Kidney tubule cell (primary cell): ENCODE measurements at places on chromosomes 7 and 10.

GRCh38 chr7:18469316-18469715 lies 26.2 kb upstream of the HDAC9 start:
- DNase-seq: no peak

- peak; percentile 75 for DNase-seq
Observed at GRCh38 chr7:29350351-29350750, 155.8 kb downstream of the CHN2 start.

DNA sequence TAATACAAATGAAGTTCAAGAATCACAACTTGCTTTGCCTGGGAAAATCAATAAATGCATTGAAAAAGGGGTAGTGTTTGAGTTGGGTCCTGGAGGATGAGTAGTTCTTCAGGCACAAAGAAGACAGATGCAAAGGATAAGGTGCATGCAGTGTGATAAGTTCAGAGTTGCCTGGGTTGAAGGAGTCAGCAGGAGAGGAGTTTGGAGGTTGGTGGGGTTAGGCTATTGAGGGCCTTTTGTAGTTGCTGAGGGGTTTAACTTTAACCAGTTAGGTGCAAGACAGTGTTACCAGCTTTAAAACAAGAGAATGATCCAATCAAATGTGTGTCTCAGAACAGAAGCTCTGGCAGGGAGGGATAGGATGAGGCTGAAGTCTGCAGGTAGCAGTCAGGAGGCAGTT lies 44.3 kb upstream of the GLCCI1 start:
- DNase-seq: no peak

DNA sequence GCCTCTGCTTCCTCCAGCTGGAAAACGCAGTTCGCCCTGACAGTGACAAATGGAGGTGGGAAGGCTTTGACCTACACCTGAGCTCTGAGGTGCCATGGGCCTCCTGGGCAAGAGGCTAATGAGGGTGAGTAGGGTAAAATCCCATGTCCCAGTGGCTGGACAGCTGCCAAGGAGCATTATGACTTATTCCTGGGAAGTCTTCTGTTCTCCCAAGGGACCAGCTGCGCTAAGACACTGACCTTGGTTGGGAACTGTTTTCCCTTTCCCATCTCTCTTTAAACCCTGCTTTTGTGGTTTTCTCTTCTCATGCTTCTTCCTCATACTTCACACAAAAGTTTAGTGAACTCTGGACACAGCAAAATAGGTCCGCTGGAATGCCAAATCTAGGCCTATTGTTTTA lies 72.6 kb downstream of the COPG2 start:
- peak; percentile 30 for DNase-seq

- no peak for DNase-seq
Observed at GRCh38 chr7:142855756-142856564, 1.1 kb downstream of the EPHB6 start.

- DNase-seq: no peak
Observed at GRCh38 chr7:37195388-37195787, 253.3 kb downstream of the ELMO1 start.

DNA sequence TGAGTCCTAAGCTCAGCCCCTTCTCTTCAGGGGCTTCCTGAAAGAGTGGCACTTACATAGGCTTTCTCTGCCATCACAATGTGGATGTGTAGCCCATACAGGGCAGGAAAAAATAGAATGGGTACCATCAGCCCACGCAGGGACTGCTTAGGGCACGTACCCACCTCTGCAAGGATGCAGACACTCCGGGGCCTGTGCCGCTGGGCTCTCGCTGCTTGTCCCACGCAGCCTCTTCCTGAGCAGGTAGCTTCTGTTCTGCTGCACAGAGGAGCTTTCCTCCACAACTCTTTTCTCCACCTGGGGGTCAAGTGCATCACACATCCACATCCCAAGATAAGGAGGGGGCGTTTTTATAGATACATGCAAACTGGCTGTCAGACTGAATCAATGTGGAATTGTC lies 34.3 kb downstream of the FRMPD2 start:
- DNase-seq: no peak

DNA sequence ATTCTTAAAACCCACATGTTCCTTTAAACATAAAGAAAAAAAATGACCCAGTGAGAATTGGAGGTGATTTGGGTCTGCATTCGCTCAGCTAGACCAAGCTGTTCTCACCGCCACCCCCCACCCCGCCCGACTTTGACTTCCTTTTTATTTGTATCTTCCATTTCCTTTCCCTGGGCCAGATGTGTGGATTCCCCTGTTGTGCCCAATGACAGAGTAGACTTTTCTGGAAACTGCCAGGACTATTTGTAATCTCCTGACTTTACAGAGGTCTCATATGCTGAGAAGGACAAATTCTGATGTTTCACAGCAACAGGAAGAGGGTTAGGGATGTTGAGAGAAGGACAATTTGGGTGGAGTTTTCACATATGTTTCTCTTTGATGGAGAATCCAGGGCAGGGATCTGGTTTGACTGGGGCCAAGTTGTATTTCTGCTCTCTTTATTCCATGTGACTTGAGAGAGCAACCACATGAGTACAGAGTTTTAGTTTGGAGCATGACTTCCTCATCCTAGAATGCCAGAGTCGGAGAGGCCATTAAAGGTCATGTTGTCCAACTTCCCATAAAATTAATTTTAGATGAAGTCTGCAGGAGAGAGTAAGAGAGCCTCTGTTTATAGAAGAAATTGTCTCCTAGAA lies 1023.2 kb downstream of the LRMDA start:
- DNase-seq: no peak

DNA sequence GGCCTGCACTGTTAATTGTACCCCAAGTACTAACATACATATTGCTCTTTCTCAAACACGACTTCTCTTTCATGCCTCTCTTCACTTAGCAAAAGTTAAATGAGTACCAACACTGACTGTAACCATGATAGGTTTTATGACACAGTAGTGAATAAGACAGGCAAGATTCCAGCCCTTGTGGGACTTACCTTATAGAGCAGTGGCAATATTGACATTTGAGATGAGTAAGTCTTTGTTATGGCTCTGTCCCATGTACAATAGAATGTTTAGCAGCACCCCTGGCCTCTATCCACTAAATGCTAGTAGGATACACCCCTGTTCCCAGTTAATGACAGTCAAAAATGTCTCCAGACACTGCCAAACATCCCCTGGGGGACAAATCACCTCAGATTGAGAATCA lies 11.9 kb upstream of the COL1A2 start:
- DNase-seq: peak; percentile 48

- DNase-seq: no peak
Observed at GRCh38 chr7:115269486-115269885, 347.6 kb downstream of the MDFIC start.

- DNase-seq: no peak
Observed at GRCh38 chr10:34814913-34815184, 247 bp downstream of the PARD3 start.

GRCh38 chr7:92647011-92647625 lies 56.9 kb upstream of the FAM133B start:
- DNase-seq: peak; percentile 86

DNA sequence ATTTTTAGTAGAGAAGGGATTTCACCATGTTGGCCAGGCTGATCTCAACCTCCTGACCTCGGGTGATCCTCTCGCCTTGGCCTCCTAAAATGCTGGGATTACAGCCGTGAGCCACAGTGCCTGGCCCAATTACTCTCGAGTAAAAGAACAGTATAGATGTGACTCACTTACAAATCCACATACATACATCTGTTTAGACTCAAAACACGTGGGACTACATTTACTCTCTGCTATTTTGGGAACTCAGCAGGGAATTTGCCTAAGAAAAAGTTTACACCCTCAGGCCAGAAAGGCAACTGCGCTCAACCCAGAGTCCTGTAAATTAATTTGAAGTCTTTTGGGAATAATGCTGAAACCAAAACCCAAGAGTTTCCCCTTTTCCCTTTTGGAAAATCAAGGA lies 289.7 kb downstream of the KLF6 start:
- DNase-seq: no peak

GRCh38 chr7:4817178-4817901 lies 41.9 kb downstream of the AP5Z1 start:
- DNase-seq: no peak

DNA sequence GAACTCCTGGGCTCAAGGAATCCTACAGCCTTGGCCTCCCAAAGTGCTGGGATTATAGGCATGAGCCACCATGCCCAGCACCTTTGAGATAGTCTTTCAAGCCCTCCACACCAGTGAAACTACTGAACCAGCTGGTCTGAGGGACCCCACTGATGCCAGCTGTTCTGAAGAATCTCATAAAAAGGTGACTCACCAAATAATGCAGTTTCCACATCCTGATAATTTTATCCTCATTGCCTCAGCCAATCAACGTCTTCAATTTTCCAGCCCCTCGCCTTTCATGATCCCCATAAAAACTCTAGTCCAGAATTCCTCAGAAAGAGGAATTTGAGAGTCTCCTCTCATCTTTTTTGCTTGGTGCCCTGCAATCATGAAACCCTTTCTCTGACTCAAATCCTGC lies 1691.6 kb upstream of the LRRTM3 start:
- no peak for DNase-seq

DNA sequence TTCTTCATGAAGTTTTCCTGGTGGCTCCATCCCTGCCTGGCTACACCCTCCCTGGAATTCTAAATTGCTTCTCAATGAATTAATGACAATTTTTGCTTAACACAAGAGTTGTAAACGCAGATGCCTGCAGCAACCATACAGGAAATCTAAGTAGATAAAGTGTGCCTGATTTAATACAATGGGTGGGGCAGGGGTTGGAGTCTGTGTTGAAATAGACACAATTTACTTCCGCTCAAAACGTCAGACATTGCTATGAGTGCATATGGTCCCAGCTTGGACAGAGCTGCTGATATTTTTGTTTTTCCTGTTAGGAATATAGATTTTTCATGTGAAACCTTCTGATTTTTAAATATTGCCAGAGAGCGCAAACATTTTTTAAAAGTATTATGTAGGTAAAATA lies 1235.0 kb upstream of the SORCS1 start:
- DNase-seq: no peak

DNA sequence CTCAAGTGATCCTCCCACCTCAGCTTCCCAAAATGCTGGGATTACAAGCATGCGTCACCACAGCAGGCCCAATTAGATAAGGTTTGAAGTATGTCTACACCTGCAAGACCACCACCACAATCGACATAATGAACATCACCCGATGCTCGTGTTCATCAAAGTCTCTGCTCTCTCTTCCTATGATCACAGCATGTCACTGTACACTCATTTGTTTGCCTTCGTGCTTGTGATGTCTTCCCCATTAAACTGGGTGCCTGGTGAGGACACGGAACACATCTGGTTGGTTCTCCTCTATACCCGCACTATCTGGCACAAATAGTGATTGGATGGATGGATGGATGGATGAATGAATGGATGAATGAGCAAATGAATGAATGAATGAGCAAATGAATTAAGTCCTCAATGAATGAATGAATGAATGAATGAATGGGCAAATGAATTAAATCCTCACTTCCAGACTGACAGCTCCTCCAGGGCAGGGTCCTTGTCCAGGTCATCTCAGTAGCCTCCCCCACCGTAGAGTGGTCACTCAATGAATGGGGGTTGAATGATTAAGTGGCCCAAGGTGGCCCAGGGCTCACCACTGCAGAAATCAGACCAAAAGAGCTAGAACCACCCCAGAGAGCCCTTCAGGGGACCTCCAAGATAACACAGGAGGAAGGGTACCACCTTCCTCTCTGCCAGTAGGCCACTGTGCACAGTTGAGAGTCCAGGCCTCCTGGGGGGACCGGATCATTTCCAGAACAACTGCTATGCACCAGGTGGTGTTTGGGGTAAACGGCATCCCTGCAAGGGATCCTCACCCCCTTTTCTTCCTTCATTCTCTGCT lies 101.9 kb upstream of the TNRC18 start:
- DNase-seq: peak; percentile 78

DNA sequence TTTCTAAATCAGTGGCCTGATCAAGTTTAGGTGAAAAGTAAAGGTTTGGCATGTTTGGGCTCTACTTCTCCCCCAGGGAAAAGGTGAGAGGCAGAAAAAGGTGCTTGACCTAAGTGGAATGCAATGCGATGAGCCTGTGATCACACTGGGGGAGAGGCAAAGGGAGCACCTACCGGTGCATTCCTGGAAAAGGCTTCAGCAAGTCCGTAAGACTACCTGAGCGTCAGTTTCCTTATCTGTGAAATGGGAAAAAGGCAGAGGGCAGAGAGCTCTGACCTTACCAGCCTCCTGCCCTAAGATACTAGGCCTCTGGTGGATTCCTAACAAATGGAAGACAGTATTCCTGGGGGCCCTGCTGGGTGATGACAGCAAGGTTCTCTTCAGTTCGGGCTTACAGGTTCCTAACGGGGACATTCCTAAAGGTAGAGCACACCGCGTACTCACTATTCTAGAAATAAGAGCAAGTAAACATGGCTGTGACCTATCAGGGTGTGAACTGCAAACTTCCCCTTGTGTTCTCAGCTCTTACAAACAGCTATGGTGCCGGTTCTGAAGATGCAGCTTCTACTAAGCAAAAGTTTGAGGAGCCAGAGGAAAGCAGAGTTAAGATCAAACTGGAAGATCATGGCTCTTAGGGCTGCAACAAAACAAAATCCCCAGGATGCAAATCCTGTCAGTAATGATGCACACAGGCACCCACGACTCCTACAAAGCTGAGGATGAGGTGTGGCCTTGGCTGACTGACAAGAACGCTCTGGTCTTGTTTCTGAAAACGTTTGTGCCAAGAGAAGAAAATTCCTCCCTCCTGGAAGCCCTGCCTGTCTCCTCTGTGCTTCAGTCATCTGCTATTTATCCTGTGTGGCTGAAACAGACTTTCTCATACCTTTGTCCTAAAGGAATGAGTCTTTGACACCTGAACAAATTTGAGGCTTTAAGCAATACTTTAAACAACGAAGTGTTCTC lies 13.3 kb upstream of the ACSL5 start:
- DNase-seq: peak; percentile 24

DNA sequence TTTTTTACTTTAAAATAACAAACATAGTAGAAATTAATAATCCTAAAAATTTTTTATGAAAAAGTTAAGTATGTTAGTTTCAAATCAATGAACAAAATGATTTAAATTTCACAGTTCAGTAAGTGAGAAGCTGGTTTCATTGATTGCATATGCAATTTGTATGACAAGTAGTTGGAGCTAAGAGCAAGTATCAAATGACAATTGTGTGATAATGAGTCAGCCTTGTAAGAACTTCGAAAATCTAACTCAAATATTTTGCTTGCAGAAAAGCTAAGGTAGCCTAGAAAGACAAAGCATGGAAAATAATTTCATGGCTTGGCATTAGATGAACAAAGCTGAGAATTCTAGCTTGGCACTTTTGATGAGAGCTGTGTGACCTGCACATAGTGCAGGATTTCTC lies 111.5 kb downstream of the HDAC9 start:
- peak; percentile 4 for DNase-seq

DNA sequence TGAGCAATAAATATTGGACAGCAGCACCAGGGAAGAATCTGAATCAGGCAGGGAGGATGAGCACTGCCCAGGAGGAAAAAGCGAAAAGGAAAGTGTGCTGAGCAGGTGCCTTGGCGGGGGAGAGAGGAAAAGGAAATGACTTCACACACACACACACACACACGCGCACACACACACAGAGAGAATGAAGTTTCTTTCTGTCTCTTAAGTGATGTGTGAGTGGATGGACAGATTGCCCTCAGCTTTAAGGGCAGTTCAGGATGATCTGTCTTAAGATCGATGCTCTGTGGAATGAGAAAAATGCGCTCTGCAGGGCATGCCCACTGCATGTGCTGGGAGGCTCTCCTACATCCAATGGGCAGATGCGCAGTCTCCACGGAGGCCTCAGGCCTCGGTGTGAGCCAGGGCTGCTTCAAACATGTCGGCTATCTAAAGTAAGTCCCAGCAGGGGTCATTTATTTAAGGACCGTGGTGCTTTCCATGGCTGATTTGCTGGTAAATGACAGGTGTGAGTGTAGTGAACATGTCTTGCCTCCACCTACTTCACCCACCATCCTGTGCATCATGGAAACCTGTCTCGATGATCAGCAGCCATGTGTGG lies 2.5 kb upstream of the ACBD5 start:
- DNase-seq: peak; percentile 91
